ENCODE measurements at places on chromosomes 11 and 22. TPM values are rescaled to one million over a fixed set of nuclear protein-coding genes. Genes with fewer than 3 reads are reported as not detected.

The OR5P2 gene
- not detected for total RNA-seq

The ACAD8 gene
- total RNA-seq: 21.1 TPM

The CHST1 gene
- 4.7 TPM for total RNA-seq

The PATE2 gene
- not detected for total RNA-seq

All from gastroesophageal sphincter (tissue), 4 donors.